Activated CD4-positive, CD25-positive, alpha-beta regulatory T cell (primary cell): ENCODE measurements at places on chromosomes 16 and 17.

- DNase-seq = no peak
Observed at GRCh38 chr16:65123396-65124211, 1.7 kb upstream of the CDH11 start.

- no peak for DNase-seq
Observed at GRCh38 chr16:65136681-65137080, 14.8 kb upstream of the CDH11 start.

GRCh38 chr17:7593296-7593695, 3.4 kb upstream of the SOX15 start:
- no peak for DNase-seq

DNA sequence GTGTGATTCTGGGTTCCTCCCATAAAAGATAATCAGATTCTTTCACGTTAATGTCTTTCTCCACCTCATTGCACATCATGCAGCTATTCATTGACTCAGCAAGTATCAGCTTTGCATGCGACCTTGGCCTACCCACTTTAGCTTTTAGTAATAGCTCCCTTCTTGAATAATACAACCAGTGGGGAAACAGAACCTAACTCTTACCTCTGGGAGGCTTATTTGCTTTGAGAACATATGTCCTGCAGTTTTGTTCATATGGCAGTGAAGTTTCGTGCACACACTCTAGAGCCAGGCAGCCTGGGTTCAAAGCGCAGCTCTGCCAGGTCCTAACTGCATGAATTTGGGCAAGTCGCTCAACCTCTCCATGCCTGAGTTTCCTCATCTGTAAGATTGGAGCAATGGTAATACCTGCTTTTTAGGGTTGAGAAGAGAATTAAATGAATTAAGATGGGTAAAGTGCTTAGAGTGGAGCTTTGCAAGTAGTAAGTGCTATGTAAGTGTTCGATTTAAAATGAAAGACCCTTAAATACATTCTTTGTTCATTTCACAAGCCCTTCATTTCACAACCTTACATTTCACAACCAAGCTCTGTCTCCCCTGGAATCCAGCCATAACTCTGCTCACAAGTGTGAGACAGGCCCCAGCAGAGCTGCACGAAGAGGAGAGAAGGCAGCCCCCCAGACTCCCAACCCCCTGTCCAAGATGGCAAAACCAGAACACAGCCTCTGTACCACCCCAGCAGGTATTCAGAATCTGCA, 29.3 kb downstream of the MAPT start:
- DNase-seq = no peak

DNA sequence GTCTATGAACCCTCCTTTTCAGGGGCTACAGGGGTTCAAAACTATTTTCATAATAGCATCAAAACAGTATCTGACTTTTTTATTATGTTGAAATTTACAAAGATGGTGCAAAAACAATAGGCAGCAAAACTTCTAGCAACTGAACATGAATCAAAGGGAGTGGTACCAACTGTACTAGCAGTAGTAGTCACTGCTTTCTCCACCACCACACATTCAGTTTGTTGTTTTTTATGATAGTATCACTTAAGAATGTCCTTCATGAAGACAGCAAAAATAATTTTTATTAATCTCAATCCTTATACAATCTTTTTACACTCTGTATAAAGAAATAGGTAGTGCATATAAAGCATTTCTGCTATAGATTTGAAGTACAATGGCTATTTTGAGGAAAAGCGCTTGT, 47.6 kb downstream of the MED13 start:
- no peak for DNase-seq
